NCI-H774 (cell line): ENCODE measurements at places on chromosomes 16 and 17.
A peak's percentile ranks its signal among the peaks of the same experiment; 100 is the strongest.

DNA sequence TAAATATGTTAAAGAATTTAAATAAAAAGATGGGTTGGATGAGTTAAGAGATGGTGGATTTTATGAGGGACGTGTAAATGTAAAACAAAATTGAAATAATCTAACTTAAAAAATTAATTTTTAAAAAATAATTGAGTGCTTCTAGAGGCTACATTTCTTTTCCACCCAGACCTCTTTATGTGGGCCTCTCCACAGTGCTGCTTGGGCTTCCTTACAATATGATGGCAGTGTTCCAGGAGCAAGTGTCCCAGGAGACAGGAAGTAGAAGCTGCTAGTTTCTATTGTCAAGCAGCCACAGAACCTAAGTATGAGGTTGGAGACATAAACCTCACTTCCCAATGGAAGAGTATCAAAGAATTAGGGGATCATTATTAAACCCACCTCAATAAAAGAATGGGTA is 205.7 kb upstream of the CPHXL start:
- DNase-seq = no peak

GRCh38 chr16:1048442-1049112 is 24.0 kb upstream of the SSTR5 start:
- peak; percentile 4 for DNase-seq

DNA sequence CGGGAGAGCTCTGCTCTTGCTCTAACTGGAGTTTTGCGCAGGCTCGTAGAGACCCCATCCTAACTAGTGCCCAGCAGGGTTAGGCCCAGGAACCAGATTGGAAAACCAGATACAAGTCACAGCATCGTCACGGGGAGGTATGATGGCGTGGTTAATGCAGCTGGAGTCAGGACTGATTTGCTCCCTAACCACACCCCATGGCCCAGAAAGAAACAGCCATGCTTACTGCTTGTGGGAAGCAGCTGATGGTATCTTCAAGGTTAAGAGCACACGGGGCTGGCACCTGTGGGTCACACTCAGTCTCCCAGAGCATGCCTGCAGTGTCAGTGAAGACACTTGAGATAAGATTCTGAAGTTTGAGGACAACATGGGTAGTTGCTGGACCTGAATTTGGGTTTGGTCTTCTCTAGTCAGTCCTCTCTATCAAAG is 60.2 kb downstream of the WIPI1 start:
- DNase-seq = no peak

GRCh38 chr17:37079735-37080134 is 131.0 kb downstream of the AATF start:
- DNase-seq = no peak

GRCh38 chr17:72063756-72064450 is 56.9 kb upstream of the SOX9 start:
- no peak for DNase-seq
